ENCODE measurements at places on chromosomes 12 and 14.

DNA sequence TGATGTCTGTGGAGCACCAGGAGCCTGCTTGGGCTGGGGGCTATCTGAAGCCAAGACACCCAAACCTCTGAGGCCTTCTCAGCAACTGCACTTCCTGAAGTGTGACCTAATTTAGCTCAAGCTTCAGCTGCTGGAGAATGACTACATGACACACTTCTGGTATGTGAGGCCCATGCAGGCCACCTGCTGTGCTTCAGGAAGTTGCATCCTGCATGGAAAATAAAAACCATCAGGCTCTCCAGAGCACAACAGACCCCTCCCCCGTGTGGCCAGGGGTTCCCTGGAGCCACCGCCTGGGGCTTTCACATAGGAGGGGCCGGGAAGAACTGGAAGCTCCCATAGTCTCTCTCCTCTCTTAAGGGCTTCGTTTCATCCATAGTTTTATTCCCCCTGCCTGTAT is 217.7 kb downstream of the SLC15A4 start:
- DNase-seq = no peak

DNA sequence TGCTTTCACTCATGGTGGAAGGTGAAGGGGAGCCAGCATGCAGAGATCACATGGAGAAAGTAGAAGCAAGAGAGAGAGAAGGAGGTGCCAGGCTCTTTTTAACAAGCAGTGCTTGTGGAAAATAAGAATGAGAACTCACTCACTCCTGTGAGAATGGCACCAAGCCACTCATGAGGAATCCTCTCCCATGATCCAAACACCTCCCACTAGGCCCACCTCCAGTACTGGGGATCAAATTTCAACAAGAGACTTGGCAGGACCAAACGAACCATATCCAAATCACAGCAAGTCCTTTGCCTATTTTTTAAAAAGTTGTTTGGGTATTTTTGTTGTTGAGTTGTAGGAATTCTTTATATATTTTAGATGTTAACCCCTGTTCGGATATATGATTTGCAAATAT is 245.9 kb upstream of the ARID2 start:
- DNase-seq = no peak

DNA sequence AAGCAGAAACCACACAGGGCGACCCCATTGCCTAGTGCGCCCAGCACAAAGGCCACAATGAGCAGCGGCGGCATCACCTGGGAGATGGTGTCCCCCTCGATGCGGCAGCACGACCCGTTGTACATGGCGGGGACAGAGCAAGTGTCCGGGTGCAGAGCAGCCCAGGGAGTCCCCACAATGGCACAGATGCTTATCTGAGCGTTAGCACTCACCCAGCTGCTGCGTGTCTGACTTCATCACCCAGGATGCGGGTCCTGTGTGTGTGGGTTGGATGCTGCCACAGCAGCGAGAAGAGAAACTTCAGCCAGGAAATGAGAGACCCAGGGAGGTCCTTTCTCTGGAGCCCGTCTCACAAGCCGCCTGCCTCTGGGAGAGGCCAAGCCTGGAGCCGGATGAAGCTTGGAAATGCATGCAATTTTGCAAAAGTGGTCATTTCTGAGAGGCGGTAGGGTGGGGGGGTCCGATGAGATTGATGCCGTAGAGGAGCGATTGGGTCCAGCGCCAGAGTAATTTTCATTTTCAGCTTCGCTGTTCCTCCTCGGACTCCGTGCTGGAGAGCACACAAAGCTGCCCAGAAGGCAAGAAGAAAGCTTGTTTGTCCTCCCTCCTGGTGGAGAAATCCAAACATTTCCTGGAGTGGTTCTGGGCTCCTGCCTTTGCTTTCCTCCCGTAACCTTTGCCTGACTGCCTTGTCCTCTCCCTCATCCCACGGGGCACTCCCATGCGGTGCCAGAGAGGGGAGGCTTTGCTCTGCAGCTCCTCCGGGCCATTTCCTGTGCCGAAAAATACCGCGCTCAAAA is at the start of gene HCAR1:
Gene HCAR1, minus strand, starts transcription at position 630 of the 800 bp plus-strand sequence. Its CDS starts 505 bp downstream, at position 125.
- DNase-seq = peak; percentile 74

GRCh38 chr14:35958499-35958898 is 132.4 kb downstream of the BRMS1L start:
- DNase-seq = no peak

GRCh38 chr12:26239122-26239851 is 43.9 kb downstream of the SSPN start:
- DNase-seq = no peak

DNA sequence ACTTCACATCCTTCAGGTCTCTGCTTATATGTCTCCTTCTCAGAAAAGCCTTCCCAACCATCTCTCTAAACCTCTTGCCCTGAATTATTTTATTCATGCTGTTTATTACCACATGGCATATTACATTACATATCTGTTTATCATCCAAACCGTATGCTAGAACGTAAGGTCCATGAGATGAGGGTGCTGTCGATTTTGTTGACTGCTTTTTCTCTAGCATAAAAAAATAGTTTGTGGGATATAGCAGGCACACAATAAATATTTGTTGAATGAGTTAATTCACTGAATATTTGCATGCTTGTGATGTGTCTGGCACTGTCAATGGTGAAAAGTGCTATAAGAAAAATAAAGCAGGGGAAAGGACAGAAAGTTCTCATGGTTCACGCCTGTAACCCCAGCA is 22.9 kb downstream of the SAMD4A start:
- DNase-seq = no peak

- no peak for DNase-seq
Measured at GRCh38 chr14:95902273-95902826, 25.7 kb downstream of the TUNAR start.

GRCh38 chr12:87406926-87407325 is 622.3 kb downstream of the C12orf50 start:
- no peak for DNase-seq

DNA sequence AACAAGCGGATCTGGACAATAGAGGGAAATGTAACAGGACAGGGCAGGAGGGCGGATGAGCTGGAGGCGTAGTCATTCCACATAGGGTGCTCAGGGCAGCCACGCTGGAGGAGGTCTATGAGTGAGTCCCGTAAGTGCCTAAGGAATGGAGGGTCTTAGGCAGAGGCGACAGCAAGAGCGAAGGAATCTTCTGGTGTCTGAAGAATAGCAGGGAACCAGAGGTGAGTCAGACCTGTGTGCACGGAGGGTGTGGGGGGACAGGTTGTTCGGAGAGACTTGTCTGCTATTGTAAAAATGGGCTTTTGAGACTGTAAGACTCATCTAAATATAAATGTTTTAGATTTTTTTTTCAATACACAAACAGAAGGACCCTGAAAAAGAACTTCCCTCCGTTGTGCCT is 70.6 kb downstream of the SETD3 start:
- no peak for DNase-seq

- no peak for DNase-seq
Measured at GRCh38 chr14:82935691-82936090, 1402.0 kb upstream of the SEL1L start.

DNA sequence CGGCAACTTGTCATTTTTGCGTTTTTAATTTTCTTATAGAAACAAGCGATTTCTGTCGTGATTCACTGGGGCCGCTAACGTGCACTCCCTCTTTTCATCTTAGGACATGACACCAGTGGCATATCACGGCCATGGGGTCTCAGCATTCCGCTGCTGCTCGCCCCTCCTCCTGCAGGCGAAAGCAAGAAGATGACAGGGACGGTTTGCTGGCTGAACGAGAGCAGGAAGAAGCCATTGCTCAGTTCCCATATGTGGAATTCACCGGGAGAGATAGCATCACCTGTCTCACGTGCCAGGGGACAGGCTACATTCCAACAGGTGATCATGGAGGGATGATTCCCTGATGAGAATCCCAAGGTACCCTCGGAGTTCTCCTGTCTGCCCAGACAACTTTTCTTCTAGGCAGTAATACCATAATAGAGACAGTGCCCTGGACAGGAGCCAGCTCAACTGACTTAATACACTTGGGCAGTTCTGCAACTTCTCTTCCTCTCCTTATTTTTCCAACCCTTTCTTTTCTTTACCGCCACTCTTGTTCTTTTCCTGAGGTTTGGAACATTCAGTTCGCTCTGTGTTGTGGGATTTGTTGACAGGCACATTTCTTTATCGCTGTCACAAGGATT is 821 bp downstream of the TMEM106C start:
- peak; percentile 2 for DNase-seq

GRCh38 chr12:1481906-1482305 is 112.5 kb downstream of the FBXL14 start:
- no peak for DNase-seq

DNA sequence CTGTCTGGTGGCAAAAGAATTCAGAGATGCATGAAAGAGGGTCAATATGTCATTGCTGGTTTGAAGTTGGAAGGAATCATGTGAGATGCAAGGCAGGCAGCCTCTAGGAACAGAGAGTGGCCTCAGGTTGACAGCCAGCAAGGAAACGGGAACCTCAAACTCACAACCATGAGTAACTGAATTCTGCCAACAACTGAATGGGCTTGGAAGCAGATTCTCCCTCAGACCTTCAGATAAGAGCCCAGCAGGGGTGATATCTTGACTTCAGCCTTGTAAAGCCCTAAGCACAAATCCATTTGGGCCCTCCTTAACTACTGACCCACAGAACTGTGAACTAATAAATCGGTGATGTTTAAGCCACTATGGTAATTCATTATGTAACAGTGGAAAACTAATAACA is 35.8 kb downstream of the USP15 start:
- DNase-seq = no peak

GRCh38 chr12:72036393-72036792 is 97.7 kb downstream of the TPH2 start:
- no peak for DNase-seq

DNA sequence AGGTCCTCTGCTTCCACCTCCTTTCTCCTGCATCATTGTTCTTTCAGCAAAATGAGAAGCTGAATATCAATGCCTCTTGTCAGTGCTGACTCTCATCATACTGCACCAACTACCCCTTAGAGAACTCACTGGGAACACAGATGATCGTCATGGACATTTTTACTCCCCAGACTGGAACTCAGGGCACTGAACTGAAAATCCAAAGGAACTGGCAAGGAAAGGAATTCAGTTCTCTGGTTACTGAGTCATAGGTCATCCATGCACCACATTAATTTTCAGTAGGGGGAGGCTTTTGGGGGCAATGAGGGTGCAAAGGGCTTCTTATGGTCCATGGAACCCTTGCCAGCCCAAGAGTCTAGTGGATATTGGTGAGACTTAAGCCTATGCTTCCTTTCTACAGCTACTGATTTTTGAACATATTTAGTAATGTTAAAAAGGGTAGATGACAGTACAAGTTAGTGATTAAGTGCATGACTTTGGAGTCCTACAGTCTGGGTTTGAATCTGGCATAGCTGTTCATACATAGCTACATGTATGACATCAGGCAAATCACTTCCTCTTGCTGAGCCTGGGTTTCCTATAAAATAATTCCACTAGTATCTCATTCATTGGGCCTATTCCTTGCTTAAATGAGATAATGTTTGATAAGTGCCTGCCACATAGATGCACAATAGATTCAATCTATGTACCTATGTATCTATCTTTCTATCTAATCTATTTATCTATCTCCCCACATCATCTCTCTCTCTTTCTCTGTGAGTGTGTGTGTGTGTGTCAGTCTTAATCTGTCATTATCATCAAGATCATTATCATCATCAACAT is 29.2 kb downstream of the BBS10 start:
- no peak for DNase-seq

GRCh38 chr12:128909653-128910052 is 56.4 kb downstream of the GLT1D1 start:
- DNase-seq = no peak

GRCh38 chr12:48903363-48903981 is 21.8 kb downstream of the FKBP11 start:
- no peak for DNase-seq

DNA sequence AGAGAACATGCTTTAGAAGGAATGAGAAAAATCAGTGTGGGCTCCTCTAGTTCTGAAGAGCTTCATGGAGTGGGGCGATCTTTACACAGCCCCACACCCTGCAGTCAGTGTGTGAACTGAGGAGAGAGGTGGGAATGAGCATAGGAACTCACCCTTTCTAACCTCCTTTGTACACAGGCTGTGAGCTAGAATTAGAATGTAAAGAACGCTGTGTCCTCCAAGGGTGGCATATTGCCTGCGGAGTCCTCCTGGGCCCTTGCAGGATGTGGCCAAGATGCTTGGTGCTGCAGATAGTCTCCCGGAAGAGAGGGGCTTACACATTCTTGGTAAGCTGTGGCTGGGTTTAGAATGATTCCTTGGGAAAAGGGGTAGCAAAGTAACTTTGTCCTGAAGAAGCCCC is 43.9 kb downstream of the NINJ2 start:
- no peak for DNase-seq

- DNase-seq = no peak
Measured at GRCh38 chr12:67747869-67748742, 99.6 kb downstream of the DYRK2 start.

- DNase-seq = no peak
Measured at GRCh38 chr12:123888989-123889388, 83.6 kb downstream of the CCDC92 start.

DNA sequence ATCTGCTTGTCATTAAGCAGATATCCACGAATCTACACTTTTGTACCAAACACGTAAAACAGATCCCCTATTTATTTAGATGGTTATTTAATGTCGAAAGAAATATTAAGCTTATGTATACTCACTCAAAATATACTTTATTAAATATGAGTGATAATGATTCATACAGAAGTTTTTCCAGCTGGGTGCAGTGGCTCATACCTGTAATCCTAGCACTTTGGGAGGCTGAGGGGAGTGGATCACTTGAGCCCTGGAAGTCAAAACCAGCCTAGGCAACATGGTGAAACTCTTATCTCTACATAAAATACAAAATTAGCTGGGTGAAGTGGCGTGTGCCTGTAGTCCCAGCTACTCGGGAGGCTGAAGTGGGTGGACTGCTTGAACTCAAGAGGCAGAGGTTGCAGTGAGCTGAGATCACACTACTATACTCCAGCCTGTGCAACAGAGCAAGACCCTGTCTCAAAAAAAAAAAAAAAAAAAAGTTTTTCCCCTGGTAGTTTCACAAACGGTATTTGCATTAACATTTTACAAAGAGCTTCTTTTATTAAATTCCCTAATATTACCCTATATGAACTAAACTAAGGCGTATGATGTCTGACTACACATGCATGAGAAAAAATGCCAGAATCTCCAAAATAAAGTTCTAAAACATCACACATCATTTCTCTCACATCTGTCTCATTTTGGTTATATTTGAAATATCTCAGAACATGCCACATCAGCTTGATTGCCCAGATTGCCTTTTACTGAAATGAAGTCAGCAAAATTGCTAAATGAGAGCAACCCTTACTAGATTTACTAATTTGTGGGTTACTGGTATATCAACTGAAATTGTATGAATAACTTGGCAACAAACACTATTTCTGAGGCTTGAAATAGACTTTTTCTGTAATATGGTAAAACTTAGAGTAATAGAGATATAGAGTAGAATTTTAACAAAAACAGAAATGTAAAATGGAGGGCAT is 74.9 kb downstream of the PAWR start:
- no peak for DNase-seq

- no peak for DNase-seq
Measured at GRCh38 chr12:2431810-2432209, 363.0 kb upstream of the FKBP4 start.

Measured in activated T-helper 1 cell treated with anti-CD3 and anti-CD28 coated beads, Interleukin-12 subunit alpha, Interleukin-12 subunit beta, Interleukin-2, Interleukin-4 antibody, amounts not matched to agents 30 ng/mL and 10 ng/mL and 1 ng/mL, durations not matched to agents 14 hours and 24 hours and 36 hours (primary cell).